ENCODE measurements at places on chromosomes 5 and 9. TPM values are rescaled to one million over a fixed set of nuclear protein-coding genes. Genes with fewer than 3 reads are reported as not detected.
A peak's percentile ranks its signal among the peaks of the same experiment; 100 is the strongest.

The PCAT7 gene
- not detected for total RNA-seq

The CRHBP gene
- total RNA-seq, result 1.7 TPM

The AFAP1L1 gene
- 30.4 TPM for total RNA-seq

- H3K36me3 ChIP-seq, result no peaks in the 10 kb centered on the region
- no peak overlapping the region for H3K27ac ChIP-seq
- peaks cover 12% of the 10 kb centered on the region for H3K4me1 ChIP-seq
- H3K27me3 ChIP-seq, result no peaks in the 10 kb centered on the region
- DNase-seq, result no peak
- H3K4me3 ChIP-seq, result no peak overlapping the region
Observed at GRCh38 chr5:173693670-173694069, 77.2 kb upstream of the BOD1 start.

GRCh38 chr5:110054240-110054639 lies 364.5 kb downstream of the MAN2A1 start:
- H3K4me3 ChIP-seq, result no peak overlapping the region
- H3K36me3 ChIP-seq, result no peaks in the 10 kb centered on the region
- no peak overlapping the region for H3K27ac ChIP-seq
- no peaks in the 10 kb centered on the region for H3K4me1 ChIP-seq
- peak; percentile 35 for DNase-seq
- H3K27me3 ChIP-seq, result peaks cover 4% of the 10 kb centered on the region

- peaks cover 69% of the 10 kb centered on the region for H3K4me1 ChIP-seq
- no peak overlapping the region for H3K4me3 ChIP-seq
Observed at GRCh38 chr9:136087741-136088480, 7.2 kb downstream of the NACC2 start.

- H3K36me3 ChIP-seq, result no peaks in the 10 kb centered on the region
- no peak for DNase-seq
- no peak overlapping the region for H3K4me3 ChIP-seq
- no peaks in the 10 kb centered on the region for H3K27me3 ChIP-seq
- H3K4me1 ChIP-seq, result no peaks in the 10 kb centered on the region
- H3K27ac ChIP-seq, result no peak overlapping the region
Observed at GRCh38 chr5:146607659-146608332, 91.8 kb upstream of the GPR151 start.

DNA sequence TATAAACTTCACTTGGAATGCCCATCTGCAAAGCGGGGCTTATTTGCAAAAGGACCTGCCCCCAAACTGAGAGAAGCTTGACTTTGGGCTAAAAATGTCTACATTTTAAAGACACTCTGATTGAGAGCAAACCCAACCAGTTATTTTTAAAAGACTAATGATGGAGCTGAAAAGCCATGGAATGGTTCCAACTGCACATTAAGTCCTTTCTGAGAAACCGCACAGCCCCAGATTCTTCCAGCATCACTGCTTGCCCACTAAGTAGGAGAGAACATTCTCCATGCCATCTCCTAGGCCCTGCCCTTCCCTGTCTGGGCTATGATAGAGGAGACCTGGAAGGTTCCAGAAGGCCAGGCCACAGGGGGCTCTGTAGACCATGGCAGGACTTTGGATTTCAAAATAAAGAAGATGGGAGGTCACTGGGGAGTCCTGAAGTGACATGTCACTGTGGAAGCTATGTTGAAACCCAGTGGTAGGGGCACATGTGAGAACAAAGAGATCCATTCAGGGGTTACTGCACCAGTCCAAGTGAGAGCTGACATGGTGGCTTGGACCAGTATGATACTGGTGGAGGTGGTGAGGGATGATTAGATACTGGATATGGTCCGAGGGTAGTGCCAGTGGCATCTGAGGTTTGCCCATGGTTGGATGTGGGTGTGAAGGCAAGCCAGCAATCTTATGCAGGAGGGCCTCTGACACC lies 179.2 kb downstream of the DAB2IP start:
- H3K4me1 ChIP-seq, result no peaks in the 10 kb centered on the region
- DNase-seq, result peak; percentile 32
- no peak overlapping the region for H3K4me3 ChIP-seq

DNA sequence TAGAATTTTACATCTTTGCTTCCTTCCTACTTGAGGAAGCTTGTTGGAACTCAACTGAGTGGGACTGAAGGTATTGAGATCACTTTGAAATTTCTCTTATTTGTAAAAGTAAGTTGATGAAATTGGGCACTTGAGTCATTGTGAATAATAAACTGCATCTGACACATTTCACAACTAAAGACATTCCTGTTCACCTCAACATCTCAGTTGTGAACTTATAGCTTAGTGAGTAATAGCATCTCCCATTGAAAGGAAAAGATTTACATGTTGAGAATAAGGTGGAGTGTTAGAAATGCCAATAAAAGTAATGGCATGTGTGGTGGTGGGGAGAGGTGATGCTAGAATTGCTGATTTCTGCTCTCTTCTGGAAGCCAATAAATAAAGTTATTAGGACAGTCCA lies 145.0 kb downstream of the SLC24A2 start:
- no peak for DNase-seq
- no peaks in the 10 kb centered on the region for H3K4me1 ChIP-seq
- H3K27me3 ChIP-seq, result no peaks in the 10 kb centered on the region
- no peak overlapping the region for H3K4me3 ChIP-seq
- no peaks in the 10 kb centered on the region for H3K36me3 ChIP-seq
- no peak overlapping the region for H3K27ac ChIP-seq

DNA sequence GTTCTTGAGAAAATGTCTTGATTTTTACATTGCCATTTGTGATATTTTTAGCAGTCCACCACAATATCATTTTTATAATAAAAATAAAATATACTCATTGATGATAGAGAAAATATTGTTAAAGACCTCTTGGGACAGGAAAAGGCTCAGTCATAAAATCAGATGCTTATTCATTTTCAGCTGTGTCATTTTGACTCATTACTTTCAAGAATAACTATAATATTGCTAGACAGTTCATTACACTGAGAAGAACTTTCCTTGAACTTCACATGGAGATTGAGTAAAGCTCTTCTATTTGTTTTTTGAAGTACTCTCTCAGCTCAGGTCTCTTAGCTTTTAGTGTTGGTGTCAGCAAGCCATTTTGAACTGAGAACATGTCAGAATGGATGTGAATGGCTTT lies 8.5 kb upstream of the MEIKIN start:
- no peaks in the 10 kb centered on the region for H3K27me3 ChIP-seq
- H3K27ac ChIP-seq, result no peak overlapping the region
- no peak for DNase-seq
- H3K4me3 ChIP-seq, result no peak overlapping the region
- no peaks in the 10 kb centered on the region for H3K36me3 ChIP-seq
- H3K4me1 ChIP-seq, result no peaks in the 10 kb centered on the region

DNA sequence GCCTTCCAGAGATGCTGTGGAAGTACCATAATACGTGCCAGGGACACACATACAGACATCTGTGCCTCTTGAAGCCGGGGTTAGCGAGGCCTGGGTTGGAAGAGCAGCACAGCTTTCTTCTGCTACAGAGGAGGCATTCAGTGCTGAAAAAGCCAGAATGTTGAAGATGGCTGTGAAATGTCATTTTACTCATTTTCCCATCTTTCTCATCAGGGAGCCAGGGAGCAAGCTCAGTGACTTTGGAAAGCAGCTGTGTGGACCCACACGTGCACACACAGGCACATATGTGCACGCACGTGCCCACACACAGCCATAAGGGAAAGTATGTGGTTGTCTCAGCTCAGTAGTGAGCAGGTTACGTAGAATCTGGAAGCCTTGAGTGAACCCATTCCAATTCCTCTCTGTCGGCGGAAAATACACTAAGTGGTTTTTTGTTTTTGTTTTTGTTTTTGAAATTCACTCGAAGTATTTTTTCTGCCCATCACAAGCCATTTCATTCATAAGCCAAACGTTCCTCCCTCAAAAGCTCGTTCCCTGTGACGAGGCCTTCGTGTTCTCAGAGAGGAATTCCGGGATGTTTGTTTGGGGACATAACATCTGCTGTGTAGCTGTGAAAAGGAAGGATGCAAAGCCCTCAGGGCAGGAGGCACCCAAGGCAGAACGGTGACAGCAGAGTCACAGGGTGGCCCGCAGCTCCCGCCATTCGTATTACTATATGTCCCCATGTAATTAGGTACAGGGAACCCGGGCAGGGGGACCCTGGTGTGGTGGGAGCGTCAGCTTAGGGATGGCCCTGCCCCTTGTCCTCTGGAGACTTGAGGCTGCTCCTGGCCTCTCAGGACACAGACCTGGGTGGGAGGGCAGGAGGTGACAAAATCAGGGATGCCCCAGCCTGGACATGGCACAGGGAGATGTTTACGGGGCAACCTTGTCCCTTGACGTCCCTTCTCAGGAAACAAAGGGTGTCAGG lies 29.0 kb upstream of the ANKRD33B start:
- H3K27ac ChIP-seq, result no peak overlapping the region
- no peaks in the 10 kb centered on the region for H3K36me3 ChIP-seq
- DNase-seq, result no peak
- no peaks in the 10 kb centered on the region for H3K27me3 ChIP-seq
- H3K4me1 ChIP-seq, result peaks cover 12% of the 10 kb centered on the region
- no peak overlapping the region for H3K4me3 ChIP-seq

DNA sequence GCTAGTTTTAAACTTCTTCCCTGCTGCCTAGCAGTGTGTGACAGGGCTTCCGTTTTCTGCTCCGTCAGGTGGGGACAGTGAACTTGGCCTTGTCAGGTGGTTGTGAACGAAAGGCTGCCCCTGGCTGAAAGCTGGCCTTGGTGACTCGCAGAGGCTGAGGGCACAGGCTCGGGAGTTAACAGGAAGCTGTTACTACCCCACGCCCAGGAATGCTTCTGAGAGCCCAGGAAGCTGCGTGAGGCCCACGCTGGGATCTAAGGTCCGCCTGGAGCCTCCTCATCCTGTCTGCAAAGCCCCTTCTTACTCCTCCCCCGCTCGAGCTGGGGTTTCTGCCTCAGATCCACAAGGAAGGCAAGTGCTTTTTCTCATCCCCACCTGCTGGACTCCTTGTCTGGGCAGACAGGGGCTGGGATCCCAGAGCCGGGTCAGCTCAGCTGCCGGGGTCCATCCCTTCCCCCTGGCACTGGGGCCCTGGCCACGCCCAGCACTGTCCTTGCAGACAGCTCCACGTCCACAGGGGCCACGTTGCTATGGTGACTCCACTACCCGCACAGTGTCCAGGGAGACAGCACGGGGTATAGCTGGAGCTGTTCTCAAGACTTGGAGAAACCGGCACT lies 124.7 kb upstream of the TBC1D2 start:
- no peaks in the 10 kb centered on the region for H3K27me3 ChIP-seq
- no peak overlapping the region for H3K27ac ChIP-seq
- H3K4me1 ChIP-seq, result no peaks in the 10 kb centered on the region
- H3K36me3 ChIP-seq, result no peaks in the 10 kb centered on the region
- no peak for DNase-seq

DNA sequence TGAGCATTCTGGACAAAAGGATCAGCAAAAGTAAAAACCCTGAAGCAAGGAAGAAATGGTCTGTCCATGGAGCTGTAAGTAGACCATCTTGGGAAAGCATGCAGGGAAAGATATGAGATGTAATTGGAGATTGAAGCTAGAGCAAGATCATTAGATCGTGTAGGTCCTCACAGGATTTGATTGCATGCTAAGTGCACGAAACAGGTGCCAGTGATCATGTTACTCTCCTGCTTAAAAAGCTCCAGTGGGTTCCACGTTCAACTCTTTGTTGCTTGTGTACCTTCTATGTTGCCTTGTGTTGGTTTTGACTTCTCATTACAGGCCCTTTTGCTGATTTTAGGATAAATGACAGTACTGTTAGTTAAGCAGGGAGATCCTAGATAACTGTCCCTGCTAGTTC lies 442.0 kb downstream of the DMRT2 start:
- H3K36me3 ChIP-seq, result no peaks in the 10 kb centered on the region
- no peak overlapping the region for H3K4me3 ChIP-seq

DNA sequence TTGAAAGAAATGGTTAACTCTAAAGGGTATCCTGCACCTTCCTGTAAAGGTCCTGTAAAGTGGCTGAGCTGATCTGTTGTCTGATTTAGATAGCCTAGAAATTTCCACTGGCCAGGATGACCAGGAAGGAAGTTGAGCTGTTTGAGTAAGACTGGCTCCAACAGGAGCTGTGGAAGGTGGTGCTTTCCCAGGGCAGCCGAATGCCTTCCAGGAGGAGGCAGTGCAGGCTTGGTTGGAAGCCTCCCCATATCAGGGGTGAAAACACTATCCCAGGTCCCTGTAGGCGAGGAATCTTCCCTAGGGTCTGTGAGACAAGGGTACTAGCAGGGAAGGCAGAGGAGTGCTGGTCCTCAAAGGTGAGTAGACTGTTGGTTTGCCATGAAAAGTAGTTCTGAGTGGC lies 98.4 kb downstream of the LIX1 start:
- no peak overlapping the region for H3K4me3 ChIP-seq
- H3K27me3 ChIP-seq, result no peaks in the 10 kb centered on the region
- H3K4me1 ChIP-seq, result no peaks in the 10 kb centered on the region
- H3K27ac ChIP-seq, result no peak overlapping the region
- H3K36me3 ChIP-seq, result no peaks in the 10 kb centered on the region

DNA sequence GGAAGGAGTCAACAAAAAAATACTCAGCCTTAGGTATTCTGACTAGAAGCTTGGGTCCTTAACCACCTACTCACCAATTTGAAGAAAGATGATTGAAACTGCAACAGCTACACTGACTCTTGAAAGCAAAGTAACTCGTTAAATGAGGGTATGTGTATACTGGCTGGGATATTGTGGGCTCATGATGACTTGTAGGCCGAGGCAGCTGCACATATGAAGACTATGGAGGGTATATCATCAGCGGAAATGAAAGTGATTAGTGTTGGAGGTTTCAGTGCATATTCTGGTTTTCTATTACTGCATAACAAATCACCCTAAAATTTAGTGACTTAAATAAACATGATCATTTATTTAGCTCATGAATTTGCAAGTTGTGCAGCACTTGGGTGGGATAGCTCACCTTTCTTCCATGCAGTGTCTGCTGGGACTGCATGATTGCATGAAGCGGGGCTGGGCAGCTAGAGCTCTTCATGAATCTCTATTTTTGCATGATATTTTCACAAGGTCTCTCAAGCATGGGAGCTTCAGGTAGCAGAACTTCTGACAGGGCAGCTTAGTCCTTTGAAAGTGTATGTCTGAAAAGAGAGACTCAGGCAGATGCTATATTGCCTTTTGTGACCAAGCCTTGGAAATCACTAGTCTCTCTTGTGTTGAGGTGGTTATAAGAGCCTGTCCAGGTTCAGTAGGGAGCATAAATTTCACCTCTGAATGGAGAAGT lies 96.1 kb upstream of the CDKN2B start:
- peaks cover 8% of the 10 kb centered on the region for H3K4me1 ChIP-seq
- H3K36me3 ChIP-seq, result no peaks in the 10 kb centered on the region
- H3K4me3 ChIP-seq, result no peak overlapping the region

DNA sequence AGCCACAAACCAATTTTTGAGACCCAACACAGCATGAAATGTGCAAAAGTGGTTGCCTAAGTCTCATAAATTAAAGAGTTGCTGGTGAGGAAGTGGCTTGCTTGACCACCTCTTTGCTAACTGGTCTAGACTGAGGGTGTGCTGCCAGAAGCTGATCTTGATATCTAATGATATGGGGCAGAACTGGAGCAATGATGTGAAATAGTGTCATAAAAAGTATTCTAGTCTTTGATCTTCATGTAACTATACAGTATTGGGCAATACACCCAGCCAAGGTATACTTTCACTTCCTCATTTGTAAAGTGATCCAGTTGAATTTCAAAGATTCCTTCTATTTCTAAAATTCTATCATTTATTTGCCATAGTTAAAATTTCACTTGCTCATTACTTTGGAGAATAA lies 5.9 kb upstream of the YTHDC2 start:
- H3K27me3 ChIP-seq, result no peaks in the 10 kb centered on the region
- no peaks in the 10 kb centered on the region for H3K36me3 ChIP-seq
- DNase-seq, result no peak
- H3K4me3 ChIP-seq, result no peak overlapping the region
- no peaks in the 10 kb centered on the region for H3K4me1 ChIP-seq

Measured in heart left ventricle (tissue), 16 donors.